ENCODE measurements at places on chromosomes 12 and 14. TPM values are rescaled to one million over a fixed set of nuclear protein-coding genes. Genes with fewer than 3 reads are reported as not detected.

DNA sequence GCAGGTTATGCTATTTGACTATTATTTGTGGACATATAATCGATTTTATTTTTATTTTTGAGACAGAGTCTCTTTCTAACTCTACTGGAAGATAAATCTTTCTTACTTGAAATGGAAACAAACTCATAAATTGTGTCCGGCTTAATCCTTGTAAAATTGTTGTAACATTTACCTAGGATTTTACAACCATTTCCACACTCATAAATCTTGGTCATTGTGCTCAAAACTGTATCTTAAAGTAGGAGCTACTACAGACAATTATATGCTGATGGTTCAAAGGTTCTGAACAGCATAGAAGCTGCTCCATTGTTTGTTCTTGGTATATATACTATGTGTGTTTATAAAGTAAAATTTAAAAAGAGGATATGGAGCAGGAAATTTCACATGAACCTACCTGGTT, 4.6 kb upstream of the ARF6 start:
- H3K27me3 ChIP-seq: no peaks in the 10 kb centered on the region
- no peak overlapping the region for H3K27ac ChIP-seq
- DNase-seq: no peak
- H3K4me1 ChIP-seq: peaks cover 4% of the 10 kb centered on the region

DNA sequence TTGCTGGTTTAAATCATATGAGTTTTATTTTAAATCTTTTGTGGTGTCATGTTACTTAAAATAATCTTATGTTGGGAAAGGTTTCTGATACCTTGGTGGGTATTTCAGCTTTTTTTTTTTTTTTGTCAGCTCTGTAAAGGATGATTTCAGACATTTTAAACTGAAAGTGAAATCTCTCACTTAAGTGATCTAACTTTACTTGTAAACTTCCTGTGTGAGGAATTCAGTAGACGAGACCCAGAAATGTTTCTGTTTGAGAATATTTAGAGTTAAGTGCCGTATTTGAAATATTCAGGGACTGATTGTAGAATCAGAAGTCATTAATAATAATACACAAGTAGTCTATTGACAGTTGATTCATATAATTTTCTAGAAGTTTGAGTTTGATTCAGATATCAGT, 37.8 kb downstream of the PROX2 start:
- DNase-seq: no peak
- peak overlapping the region; percentile 90 for H3K4me3 ChIP-seq
- H3K27me3 ChIP-seq: no peaks in the 10 kb centered on the region
- peaks cover 74% of the 10 kb centered on the region for H3K4me1 ChIP-seq
- peak overlapping the region; percentile 92 for H3K27ac ChIP-seq
- H3K36me3 ChIP-seq: no peaks in the 10 kb centered on the region

- no peak for DNase-seq
- no peaks in the 10 kb centered on the region for H3K27me3 ChIP-seq
- H3K4me3 ChIP-seq: no peak overlapping the region
- H3K27ac ChIP-seq: no peak overlapping the region
- H3K36me3 ChIP-seq: peaks cover 20% of the 10 kb centered on the region
Measured at GRCh38 chr14:35193161-35193560, 70.8 kb downstream of the PRORP start.

Gene EIF2S3B
- 0.63 TPM for polyA plus RNA-seq

GRCh38 chr12:76360316-76360715, 12.1 kb upstream of the BBS10 start:
- DNase-seq: no peak
- peaks cover 40% of the 10 kb centered on the region for H3K36me3 ChIP-seq
- no peaks in the 10 kb centered on the region for H3K4me1 ChIP-seq
- H3K27me3 ChIP-seq: no peaks in the 10 kb centered on the region

Gene ALG10
- polyA plus RNA-seq: 2.8 TPM

All from naive B cell (primary cell).